ENCODE measurements at places on chromosomes 6 and 20.

GRCh38 chr6:111087871-111088667 lies 766 bp downstream of the SLC16A10 start:
- no peak for DNase-seq

DNA sequence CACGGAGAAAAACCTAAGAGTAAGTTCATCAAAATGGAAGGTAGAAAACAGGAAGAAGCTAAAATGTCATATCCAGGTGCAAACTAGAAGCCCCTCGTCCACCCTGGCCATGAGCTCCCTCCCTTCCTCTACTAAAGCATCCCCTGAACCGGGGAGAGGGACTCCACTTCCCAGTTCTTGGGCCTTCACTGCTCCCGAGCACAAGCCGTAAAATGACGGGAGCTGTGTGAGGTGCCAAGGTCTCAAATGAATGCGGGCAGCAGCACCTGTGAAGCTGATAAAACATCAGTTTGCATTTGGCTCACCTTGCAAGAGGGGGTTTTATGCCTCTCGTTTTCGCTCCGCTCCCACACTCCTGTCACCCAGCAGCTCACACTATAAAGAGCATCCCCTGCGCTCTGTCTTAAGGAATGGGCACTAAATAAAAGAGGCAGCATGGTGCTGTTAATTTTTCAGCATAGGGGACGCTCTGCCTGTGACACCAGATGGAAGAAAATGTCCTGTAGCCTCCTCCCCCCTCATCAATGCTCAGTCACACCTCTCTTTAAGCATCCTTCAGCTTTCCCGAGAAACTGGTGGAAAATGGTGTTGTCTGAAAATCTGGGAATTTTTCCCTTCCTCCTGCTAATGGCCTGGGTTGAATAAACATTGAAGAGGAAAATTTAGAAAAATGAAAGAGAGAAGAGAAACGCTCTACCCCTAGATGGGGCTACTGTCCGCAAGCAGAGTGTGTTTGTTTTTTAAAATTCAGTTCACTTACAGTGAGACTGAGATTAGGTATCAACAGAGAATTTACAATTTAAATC lies 563.0 kb upstream of the AGPAT4 start:
- no peak for DNase-seq

GRCh38 chr6:150043096-150043495 lies 17.8 kb upstream of the RAET1L start:
- no peak for DNase-seq

- DNase-seq: no peak
These were observed 265.4 kb upstream of the SUPT3H start for GRCh38 chr6:45643126-45643525.

DNA sequence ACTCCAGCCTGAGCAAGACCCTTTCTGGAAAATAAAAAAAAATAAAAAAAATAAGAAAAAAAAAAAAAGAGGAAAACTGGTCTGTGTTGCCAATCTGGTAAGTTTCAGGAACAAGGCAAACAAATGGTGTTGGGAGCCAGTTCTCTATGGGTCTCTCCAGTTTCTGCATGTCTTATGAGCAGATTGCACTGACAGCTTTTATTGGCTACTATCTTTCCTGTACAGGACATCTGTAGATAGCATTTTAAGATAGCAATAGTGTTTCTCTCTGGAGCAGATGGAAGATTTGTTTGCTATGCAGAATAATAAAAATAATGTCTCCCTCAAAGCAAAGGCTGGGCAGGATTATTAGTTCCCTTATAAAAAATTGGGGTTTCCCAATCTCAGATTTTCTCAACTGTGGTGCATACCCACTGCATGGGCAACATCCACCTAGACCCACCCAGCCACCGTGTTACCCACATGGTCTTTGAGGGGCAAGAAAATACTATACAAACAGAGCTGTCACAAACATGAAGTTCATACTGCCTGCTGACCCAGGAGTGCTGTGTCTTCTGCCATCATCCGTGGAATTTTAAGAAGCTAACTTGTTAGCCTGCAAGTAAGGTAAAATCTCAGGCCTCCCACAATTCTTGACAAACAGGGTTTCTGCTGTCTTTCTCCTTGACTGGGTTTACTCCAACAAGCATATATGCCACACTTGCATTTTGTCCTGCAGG lies 9.5 kb downstream of the GMDS start:
- no peak for DNase-seq

DNA sequence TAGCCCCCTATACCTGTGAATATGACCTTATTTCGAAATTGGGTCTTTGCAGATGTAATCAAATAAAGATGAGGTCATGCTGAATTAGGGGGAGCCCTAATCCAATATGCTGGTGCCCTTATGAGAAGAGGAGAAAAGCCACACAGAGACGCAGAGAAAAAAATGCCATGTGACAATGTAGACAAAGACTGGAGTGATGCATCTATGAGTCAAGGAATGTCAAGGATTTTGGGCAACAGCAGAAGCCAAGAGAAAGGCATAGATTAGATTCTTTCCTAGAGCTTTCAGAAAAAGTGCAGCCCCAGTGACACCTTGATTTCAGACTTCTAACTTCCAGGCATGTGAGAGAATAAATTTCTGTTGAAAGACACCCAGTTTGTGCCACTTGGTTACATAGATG lies 47.4 kb upstream of the HS3ST5 start:
- DNase-seq: no peak

GRCh38 chr6:137216106-137216505 lies 3.1 kb downstream of the IFNGR1 start:
- no peak for DNase-seq

GRCh38 chr20:54090230-54091119 lies 20.1 kb upstream of the BCAS1 start:
- DNase-seq: no peak

DNA sequence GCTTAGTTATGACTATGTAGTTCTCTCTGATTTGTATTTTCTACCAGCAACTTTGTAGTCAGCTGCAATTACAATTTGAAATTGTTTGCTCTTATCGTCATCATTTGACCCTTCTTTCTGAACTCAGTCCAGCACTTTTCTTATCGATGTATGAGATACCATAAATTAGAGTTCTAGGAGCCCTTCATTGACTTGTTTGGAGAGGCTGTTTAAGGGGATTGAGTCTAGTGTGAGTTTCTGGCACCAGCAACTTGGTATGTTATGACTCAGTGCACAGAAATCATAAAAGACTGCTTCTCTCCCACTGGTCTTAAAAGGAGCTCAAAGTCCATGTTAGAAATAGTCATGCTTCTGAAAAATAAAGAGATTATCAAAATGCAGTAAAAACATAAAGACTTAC lies 190.3 kb downstream of the TENT5A start:
- peak; percentile 51 for DNase-seq

DNA sequence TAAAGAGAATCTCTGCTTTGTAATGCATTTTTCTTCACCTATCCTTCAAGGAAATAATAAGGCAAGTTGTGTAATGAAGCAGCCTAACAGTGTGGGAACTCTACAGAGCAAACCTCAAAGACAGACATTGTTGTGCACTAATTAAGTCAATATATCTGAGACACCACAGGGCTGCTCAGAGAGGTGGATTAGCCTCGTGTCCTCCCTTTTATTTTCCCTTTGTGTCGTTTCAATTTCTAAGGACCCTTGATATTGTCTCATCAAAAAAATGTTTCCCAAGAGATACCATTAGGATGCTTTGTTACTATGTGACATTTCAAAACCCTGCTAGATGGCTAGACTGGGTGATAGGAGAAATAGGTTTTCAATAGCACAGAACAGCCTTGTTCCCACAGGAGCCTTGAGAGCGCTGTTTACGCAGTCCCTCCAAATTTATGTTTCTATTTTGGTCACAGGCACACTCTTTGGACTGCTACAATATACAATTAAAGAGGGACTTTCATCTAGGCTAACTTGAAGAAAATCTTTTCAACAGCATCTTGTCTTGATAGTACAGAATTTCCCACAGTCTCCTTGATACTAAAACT lies 23.1 kb downstream of the UBE3D start:
- no peak for DNase-seq

DNA sequence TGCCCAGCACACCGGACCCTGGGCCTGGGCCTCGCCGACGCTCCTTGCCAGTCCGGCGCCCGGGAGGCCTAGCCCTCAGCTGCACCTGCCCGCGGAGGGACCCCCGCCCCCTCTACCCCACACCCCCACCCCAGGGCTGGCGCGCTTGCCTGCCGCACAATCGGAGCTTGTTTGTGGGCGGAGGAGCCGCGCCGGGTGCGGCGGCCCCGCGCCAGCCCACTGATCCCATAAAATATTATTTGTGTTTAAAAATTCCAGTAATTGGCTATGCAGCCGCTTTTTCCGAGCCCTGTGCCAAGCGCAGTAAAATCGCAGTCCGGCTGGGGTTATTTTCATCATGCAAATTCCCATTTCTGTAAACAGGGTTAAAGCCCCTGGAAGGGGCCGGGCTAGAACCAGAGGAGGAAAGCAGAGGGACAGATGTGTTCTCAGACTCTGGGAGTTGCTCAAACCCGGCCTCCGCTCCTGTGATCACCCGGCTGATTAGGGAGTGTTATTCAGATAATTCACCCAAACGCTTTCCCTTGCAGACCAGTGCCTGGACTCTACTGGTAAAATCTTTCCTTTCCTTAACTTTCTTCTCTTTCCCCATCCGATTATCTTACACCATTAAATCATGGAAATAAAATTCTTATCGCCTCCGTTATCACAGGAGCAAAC lies 93.1 kb downstream of the NCR2 start:
- DNase-seq: no peak

DNA sequence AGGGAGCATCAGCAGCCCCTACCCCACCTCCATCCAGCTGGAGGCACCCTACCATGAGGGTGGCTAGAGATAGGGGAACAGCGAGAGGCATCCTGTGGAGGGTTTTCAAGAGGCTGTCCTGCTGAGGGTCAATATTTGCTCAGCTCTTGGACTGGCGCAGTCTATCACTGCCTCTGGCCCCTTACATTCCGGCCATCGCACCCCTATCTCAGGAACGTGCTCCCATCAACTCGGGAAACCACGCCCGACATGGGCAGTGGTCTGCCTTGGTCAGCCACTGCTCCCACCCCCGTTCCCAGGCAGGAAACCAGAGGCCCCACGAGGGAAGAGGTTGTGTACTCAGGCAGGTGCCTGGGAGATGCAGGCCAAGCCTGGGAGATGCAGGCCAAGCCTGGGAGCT lies 57.9 kb downstream of the VEGFA start:
- no peak for DNase-seq

- DNase-seq: no peak
These were observed 23.0 kb upstream of the ANKRD60 start for GRCh38 chr20:58251348-58251978.

GRCh38 chr20:41617059-41617901 lies 897 bp downstream of the CHD6 start:
- no peak for DNase-seq

- DNase-seq: no peak
These were observed 175.6 kb upstream of the PDE7B start for GRCh38 chr6:135675862-135676261.

GRCh38 chr6:12336121-12336971 lies 46.2 kb downstream of the EDN1 start:
- DNase-seq: no peak

DNA sequence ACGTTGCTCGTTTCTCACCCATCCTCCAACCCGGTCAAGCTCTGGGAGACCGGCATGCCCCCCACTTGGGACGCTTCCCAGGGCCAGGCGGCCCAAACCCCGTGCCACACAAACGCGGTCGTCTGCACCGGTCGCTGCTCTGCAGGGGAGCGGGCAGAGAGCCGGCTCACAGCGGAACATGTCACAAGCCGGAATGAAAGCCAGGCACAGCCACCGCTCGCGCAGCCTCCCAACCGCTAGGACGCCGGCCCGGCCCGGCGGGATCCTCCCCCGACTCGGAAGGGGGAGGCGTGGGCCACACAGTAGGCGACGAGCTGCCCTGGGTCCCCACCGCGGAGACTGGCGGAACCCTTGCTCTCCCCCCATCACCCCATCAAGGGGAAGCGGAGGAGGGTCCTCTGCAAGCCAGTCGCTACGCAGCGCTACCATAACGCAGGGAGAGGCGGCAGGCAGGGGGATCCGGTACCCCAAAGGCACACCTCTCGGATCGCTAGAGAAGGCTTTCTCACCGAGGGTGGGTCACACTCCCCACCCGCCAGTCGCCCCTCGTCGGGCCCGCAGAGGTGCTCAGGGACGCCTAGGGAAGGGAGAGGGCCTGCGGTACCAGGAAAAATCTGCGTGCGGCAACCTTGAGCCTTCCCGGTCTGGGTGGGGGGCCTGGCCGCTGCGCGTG lies 768.4 kb upstream of the DEFB115 start:
- DNase-seq: no peak

DNA sequence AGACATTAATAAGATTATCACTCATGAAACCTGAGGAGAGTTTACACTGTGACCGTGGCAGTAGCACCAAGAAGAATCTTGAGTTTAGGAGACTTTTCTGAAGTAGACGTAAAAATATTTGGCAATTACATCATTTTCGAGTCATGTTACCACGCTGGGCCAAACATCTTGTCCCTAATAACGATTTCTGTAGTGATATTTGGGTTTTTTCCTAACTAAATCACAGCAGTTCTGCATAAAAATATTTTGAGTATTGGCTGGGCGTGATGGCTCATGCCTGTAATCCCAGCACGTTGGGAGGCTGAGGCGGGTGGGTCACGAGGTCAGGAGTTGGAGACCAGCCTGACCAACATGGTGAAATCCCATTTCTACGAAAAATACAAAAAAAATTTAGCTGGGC lies 262.4 kb downstream of the PHF3 start:
- no peak for DNase-seq

DNA sequence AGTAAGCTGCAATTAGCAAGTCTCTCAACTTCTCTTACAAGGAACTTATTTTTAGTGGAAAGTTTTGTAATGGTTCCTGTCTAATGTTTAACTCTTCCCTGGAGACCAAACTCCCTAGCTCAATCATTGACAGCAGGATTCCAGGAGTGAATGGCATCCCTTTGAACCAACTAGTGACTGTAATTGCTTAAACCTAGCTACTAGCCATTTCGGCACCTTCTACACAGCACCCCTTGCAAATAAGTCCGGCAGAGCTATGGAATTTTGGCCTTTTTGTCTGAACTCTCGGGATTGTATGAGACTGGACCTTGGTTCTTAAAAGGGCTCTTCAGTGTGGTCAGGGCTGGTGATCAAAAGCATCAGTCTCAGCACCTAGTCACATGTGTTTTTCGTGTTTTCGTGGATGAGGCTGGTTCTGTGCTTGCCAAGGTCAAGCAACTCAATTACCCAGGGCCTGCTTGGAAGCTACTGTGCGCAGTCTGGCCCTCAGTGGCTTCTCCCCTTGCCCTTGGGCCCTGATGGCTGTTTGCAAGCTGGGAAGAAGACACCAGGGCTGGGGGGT lies 135.3 kb upstream of the NEDD9 start:
- DNase-seq: no peak

- no peak for DNase-seq
These were observed 82.4 kb downstream of the CDH26 start for GRCh38 chr20:60040471-60041162.

GRCh38 chr6:31114541-31114878 lies at the start of gene PSORS1C1:
Gene PSORS1C1 (plus strand): TSS chr6:31114800. CDS start chr6:31129633, 14,833 bp downstream.
- DNase-seq: no peak

DNA sequence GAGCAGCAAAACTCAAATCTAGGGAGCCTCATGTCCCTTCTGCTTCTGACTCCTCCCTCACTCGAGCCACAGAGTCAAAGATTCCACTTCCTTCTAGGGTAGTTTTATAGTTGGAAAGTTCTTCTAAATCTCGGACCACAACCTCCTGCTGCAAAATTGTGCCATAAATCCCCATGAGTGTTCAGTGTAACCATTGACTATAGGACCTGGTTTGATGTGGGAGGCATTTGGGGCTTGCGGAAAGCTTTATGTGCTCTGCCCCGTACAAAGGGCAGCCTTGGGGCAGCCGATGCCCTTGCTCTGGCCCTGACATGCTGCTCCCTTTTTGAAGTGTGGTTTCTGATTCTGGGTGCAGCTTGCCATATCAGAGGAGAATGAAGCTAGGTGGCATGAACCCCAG lies 43.6 kb upstream of the IER3 start:
- no peak for DNase-seq

- DNase-seq: no peak
These were observed 86.0 kb upstream of the BHLHE23 start for GRCh38 chr20:63092660-63093215.

GRCh38 chr6:150249261-150249660 lies 106.4 kb downstream of the PPP1R14C start:
- no peak for DNase-seq

Data from urinary bladder (tissue), 4 donors.